Progenitor cell of endocrine pancreas (in vitro differentiated cells): ENCODE measurements at places on chromosomes 13 and 19. TPM values are rescaled to one million over a fixed set of nuclear protein-coding genes. Genes with fewer than 3 reads are reported as not detected.

PLVAP gene
- 0.12 and 0.42 TPM in 2 replicates for total RNA-seq

CEACAM3 gene
- total RNA-seq = not detected in 2 replicates

ZNF112 gene
- total RNA-seq = 13.0 and 14.1 TPM in 2 replicates

PLPPR3 gene
- 128 and 129 TPM in 2 replicates for total RNA-seq

SRRM5 gene
- total RNA-seq = 0.64 and 0.79 TPM in 2 replicates

LRRC8E gene
- 3.6 and 3.9 TPM in 2 replicates for total RNA-seq

ZNF844 gene
- 12.7 and 13.4 TPM in 2 replicates for total RNA-seq

ICAM4 gene
- not detected in 2 replicates for total RNA-seq

DNA sequence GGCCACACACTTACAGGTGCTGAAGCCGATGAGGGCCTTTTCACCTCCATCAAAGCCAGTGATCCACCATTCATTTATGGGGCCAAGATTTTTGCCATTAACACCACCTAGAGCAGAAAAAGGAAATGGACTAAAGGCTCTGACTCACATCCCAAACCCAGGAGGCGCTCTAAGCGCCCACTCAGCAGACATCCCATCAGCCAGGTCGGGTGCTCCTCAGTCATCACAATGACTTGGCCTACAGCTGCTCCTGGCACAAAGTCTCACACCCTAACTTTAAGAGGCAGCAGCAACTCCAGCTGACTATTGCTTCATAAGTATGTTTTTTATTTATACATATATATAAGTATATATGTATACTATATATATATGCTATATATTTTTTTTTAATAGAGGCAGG, 36.1 kb upstream of the EIF3G start:
- no peak for DNase-seq

DNA sequence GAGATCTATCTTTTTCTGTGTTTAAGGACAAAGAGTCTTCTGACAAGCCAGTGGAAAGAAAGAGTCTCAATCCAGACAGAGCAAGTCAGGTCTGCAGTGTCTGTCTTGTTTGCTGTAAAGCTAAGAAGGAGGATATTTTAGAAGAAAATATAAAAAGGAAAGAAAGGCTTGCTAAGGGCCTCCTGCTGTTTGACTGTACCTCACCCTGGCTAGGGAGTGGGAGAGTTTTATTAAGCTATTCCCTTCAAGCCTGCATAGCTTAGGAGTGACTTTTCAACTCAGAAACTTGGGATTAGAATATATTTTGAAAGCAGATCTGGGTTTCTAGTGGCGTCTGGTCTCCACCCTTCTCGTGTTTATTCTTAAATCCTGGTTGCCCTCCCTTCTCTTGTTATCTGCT, 460.0 kb downstream of the COG6 start:
- no peak for DNase-seq

- DNase-seq = peak; percentile 99
Measured at GRCh38 chr19:14405758-14406644, 13.1 kb downstream of the DDX39A start.

- DNase-seq = no peak
Measured at GRCh38 chr13:51004918-51005460, 95.4 kb downstream of the RNASEH2B start.

GRCh38 chr13:105272660-105273631, 1262.5 kb downstream of the EFNB2 start:
- no peak for DNase-seq

GRCh38 chr19:38736413-38737280, 7.6 kb downstream of the CAPN12 start:
- DNase-seq = peak; percentile 48

- no peak for DNase-seq
Measured at GRCh38 chr19:31290931-31291590, 58.2 kb downstream of the TSHZ3 start.

GRCh38 chr13:31982124-31982523, 49.5 kb upstream of the FRY start:
- no peak for DNase-seq

DNA sequence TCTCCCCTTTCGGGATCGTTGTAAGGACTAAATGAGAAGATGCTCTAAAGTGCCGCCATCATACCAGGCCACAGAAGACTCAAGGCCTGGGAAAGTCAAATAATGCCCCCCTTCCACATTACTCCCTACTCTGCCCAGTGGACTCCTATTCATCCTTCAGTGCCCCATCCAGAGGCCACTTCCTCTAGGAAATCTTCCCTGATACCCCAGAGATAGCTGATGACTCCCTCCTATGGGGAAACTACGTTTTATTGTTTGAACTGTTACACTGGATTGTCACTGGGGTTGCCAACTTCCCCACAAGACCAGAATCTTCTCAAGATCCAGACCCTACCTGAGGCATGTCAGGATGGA, 14.2 kb downstream of the MEIS3 start:
- no peak for DNase-seq

- no peak for DNase-seq
Measured at GRCh38 chr19:56507446-56508289, at the start of gene ZNF471. ZNF471 (plus strand) TSS chr19:56507855; CDS start chr19:56511572, 3,717 bp downstream.

DNA sequence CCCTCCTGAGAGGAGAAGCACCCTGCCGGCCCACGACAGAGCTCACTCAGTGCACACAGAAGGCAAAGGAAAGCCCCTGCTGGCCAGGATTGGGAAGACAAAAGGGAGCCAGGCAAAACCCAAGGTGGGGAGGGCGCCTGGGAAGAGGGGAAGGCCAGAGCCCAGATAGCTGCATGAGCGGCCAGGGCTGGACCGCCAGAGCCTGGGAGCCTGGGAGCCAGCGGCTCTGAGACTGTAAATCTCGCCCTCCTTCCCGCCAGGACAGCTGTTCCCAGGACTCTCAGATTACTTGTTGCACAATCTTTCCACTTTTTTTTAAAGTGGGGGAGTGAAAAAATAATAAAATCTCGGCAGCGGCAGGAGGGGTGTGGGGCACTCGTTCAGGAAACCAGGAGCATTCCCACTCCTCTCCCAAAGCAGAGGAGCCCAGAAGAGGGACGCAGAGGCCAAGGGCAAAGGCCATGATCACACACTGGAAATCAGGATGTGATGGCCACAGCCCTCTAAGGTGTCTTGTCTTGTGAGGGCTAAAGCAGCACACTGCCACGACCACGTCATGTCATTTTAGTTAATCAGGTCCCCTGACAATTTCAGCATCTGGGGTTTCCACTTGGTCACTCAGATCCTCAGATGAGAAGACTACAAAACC, 19.6 kb upstream of the EPHX3 start:
- peak; percentile 23 for DNase-seq

DNA sequence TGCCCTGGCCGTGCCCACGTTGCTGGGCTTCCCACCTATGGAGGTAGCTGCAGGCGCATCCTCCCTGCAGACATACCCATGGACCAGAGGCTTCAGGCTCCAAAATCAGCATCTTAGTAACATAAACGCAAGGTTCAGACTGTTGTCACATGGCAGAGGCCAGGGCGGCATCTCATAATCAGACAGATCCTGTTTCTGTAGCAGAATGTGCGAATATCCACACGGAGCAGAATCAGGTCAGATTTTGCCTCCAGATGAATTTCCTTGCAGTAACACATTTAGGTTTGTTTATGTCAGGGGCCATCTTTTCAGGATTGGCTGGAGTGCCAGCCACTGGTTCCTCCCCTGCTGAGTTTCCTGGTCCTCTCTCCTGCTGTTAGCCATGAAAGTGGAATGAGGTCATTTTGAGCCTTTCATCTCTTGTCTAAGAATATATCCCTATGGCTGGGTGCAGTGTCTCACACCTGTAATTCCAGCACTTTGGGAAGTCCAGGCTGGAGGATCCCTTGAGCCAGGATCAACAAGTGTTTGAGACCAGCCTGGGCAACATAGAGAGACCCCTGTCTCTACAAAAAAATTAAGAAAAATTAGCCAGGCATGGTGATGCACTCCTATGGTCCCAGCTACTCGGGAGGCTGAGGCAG, 20.5 kb downstream of the SMARCA4 start:
- no peak for DNase-seq

- DNase-seq = no peak
Measured at GRCh38 chr19:55116232-55116858, 1.1 kb downstream of the PPP1R12C start.

GRCh38 chr19:5292822-5293611, 47.6 kb downstream of the PTPRS start:
- peak; percentile 51 for DNase-seq

DNA sequence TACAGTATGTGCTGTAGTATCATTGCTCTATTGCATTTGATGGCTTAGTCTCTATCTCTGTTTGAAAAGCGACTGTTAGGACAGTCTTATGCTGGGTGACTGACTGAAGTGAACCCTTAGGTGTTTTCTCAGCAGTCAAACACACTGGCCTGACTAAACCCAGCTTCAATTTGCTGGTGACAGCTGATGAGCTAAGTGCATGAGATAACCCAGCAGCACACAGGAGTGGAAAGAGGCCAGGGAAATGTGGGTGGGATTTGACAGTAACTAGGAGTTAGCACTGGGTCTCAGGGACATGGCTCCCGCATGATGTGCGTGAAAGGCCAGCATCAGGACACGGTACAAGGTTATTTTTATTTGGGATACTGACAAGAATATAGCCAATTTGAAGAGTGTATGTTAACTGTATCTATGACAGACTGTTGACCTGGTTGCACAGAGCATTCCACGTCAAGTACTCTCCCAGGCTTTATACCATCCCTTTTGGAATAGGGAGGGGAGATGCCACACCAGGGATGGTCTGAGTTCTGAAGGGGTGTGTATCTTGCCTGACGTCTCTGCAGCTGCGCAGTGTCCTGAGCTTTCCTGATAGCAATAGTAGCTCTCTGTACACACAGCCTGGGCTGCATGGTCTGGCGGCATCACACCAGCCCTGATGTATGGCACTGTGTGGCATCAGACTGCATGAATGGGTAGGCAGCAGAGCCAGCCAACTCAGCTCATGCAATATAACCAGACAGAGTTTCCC, 144.8 kb downstream of the FLT1 start:
- DNase-seq = no peak

GRCh38 chr13:42614436-42615035, 40.6 kb downstream of the TNFSF11 start:
- DNase-seq = no peak

DNA sequence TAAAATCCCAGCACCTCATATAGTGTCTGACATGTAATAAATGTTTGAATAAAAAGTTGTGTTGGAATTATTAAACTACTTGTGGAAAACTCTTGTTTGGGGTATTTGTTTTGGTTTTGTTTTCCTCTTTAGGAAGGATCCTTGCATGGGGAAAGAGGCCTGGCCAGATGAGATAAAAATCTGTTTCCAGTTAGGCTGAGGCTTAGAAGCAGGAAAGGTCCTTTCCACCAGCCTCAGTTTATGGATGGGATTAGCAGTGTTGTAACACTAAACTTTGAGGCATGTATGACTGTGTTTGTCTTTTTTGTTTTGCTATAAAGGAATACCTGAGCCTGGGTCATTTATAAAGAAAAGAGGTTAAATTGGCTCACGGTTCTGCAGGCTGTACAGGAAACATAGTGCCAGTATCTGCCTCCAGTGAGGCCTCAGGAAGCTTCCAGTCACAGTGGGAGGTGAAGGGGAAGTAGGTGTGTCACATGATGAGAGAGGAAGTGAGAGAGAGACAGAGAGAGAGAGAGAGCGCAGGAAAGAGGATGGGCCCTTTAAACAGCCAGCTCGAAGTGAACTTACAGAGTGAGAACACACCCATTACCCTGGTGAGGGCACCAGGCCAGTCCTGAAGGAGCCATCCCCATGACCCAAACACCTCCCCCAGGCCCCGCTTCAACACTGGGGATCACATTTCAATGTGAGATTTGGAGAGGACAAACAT, 21.6 kb downstream of the SPATA13 start:
- DNase-seq = no peak

DNA sequence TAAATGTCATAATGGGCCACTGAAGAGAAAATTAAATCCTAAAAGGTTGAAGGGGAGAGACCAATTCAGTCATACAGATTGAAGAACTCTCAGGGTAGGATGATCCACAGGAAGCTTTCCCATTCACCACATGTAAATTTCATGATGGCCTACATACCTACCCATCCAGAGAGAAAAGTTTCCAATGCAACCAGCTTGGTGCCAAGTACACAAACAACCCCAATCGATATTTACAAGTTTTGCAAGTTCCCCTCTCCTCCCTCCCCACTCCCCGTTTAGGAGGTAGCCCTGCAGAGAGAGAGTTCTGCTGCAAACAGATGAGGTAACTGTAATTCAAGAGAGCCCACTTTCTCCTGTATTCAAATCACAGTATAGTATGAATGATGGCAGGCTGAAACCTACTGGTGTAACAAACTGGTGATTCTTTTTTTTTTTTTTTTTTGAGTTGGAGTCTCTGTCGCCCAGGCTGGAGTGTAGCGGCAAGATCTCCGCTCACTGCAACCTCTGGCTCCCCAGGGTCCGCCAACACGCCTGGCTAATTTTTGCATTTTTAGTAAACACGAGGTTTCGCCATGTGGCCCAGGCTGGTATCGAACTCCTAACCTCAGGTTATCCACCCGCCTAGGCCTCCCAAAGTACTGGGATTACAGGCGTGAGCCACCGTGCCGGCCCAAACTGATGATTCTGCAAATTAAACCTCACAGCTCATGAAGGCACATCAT, 14.4 kb downstream of the FOXO1 start:
- DNase-seq = no peak

GRCh38 chr19:32022044-32022640, 323.3 kb upstream of the ZNF507 start:
- DNase-seq = no peak

DNA sequence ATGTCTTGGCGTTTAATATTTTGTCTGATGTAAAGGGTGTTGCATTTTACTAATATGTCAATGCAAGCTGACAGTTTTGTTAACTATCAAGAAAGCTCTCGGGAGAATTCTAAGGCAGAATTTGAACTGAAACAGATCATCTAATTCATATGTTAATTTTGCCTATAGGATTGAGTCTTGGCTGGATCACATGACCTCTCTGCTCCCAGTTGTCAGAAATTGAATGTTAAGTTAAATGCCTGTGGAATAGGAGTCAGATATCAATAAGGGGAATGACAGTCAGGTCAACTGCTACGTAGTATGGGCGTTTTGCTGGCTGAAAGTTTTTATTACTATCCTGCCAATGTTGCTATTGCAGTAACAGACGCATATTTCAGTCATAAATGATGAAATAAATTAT, 358.5 kb downstream of the MYO16 start:
- no peak for DNase-seq

GRCh38 chr19:34588249-34588648, 88.7 kb downstream of the SCGB2B2 start:
- no peak for DNase-seq
